ENCODE measurements at places on chromosomes 1 and 21.

DNA sequence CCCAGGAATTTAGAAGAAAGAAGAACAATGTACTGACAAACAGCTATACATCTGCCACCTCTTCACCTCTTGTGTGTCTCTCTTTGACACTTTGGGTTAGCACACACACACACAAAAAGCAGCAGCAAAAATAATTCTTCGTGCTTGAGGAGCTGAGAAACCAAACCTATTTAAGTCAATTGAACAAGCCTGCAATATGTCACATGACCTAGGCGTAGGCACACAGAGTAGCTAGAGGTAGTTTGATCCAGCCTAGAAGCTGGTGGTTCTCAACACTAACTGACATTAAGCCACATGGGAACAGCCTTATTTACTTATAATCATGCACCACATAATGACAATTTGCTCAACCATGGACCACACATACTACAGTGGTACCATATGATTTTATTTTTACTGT lies 32.3 kb downstream of the RRAGC start:
- no peak for DNase-seq

- DNase-seq, result peak; percentile 14
Measured at GRCh38 chr1:220410611-220411010, 117.3 kb upstream of the MARK1 start.

DNA sequence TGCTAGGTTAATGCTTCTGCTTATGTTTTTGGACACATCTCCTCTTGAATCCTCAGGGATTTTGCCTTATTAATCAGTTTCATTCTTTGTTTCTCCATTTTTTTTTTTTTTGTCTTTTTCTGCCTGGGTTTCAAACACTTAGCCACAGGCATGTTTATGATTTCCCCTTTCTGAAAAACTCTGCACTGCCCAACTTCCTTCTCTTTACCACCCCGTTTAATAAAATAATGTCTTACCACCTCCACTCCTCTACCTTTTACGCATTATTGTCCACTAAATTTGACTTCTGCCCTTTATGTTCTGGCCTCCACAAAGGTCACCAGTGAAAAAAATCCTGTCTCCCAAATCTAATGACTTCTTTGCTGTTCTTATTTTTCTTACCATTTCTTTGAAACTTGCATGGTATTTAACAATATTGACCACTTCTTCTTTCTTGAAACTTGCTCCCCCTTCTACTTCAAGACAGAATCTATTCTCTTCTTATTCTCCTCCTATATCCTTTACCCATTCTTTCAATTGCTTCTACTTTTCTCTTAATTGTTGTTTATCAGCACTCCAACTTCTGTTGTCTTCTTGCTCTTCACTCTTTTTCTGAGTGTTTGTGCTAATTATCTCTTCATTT lies 150.3 kb downstream of the TNFSF18 start:
- DNase-seq, result peak; percentile 64

GRCh38 chr1:160621633-160622413 lies 25.0 kb downstream of the SLAMF1 start:
- DNase-seq, result no peak

- no peak for DNase-seq
Measured at GRCh38 chr1:63547621-63548294, 24.4 kb downstream of the EFCAB7 start.

GRCh38 chr1:54391450-54392209 lies 14.6 kb downstream of the SSBP3 start:
- no peak for DNase-seq

DNA sequence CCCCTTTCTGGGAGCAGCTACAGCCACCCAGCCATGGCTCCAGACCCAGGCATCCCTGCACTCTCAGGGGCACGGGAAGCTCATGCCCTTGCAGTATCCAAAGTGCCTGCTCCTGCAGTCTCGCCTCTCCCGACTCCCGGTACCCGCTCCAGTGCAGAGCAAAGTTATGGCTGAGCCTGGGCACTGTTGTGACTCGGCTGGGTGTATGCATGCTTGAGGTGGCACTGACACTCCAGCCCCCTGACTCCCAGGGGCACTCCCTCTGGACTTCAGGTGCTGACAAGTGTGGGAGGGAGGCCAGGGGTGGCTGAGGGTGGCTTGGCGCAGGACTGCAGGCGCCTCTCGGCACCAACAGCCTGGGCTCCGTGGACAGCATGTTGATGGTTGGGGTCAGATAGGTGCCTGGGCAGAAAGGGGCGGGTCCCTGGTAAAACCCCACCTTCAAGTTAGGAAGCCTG lies 580.1 kb upstream of the ADGRL2 start:
- no peak for DNase-seq

- no peak for DNase-seq
Measured at GRCh38 chr1:172867216-172867818, 183.4 kb downstream of the TNFSF18 start.

GRCh38 chr1:94501935-94502334 lies 39.6 kb downstream of the F3 start:
- DNase-seq, result no peak

DNA sequence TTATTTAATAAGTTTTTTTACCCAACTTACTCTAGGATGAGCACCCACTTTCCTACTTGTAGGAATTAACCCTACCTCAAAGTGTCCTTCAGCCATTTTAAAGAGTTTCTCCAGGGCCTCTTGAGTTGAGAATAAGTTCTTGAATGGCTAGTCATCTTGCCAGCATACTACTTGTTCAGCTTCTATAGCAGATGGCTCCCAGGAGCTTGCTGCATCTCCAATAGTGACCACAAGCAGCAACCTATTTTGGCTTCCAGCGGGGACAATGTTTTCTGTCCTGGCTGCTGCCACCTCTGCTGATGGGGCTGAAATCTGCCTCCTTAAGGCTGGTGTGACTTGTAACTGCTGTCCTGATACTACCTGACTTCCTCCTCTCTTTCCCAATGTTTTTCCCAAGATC lies 20.8 kb upstream of the PIK3R3 start:
- no peak for DNase-seq

GRCh38 chr1:195082183-195082582 lies 1526.1 kb downstream of the KCNT2 start:
- DNase-seq, result no peak

DNA sequence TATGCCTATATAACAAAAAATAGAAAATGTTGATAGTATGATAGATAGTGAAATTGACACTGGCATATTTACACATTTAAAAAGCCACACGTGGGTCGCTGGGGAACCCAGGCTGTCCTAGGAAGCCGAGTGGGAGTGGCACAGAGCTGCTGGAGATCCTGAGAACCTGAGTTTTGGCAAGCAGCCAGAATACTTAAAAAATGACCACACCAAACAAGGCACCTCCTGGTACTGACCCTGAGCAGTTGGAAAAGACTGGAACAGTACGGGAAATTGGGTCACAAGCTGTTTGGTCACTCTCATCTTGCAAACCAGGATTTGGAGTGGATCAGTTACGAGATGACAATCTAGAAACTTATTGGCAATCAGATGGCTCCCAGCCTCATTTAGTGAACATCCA lies 111.5 kb downstream of the ZFYVE9 start:
- no peak for DNase-seq

- no peak for DNase-seq
Measured at GRCh38 chr1:41731516-41732030, 187.1 kb downstream of the HIVEP3 start.

All from Kasumi-1 (cell line).